SK-N-DZ (cell line): ENCODE measurements at places on chromosomes 13 and 19.
A peak's percentile ranks its signal among the peaks of the same experiment; 100 is the strongest.

DNA sequence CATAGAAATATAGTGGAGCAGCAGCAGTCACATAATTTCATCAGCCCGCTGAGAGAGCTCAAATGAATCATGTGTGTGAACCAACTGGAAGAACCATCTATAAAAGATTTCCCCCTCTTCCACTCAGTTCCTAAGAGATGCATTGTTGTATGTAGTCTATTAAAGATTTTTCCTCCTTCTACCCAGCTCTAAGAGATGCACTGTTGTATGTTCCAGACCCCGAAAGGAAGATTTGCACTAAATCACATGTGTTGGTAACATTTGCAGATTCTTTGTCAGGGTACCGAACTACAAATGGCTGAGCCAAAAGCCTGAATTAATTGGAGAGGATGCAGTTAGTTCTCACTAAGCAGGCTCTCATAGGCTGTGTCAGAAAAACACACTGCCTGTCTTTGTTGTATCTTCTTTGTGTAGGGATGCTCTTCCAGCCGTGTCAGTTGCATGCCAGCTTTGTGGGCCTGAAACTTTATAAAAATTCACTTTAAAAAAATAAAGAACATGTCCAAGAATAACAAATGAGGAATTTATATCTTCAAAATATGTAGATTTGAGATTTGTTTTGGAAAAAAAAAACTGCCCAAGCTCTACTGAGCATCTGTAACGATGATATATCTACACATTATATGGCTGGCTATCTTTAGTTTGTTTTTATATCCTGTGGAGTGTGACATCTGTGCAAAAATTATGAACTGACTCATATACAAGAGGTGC lies 223.1 kb downstream of the MZT1 start:
- DNase-seq: peak; percentile 39

- DNase-seq: peak; percentile 54
Observed at GRCh38 chr19:16901491-16902175, 12.8 kb downstream of the F2RL3 start.

DNA sequence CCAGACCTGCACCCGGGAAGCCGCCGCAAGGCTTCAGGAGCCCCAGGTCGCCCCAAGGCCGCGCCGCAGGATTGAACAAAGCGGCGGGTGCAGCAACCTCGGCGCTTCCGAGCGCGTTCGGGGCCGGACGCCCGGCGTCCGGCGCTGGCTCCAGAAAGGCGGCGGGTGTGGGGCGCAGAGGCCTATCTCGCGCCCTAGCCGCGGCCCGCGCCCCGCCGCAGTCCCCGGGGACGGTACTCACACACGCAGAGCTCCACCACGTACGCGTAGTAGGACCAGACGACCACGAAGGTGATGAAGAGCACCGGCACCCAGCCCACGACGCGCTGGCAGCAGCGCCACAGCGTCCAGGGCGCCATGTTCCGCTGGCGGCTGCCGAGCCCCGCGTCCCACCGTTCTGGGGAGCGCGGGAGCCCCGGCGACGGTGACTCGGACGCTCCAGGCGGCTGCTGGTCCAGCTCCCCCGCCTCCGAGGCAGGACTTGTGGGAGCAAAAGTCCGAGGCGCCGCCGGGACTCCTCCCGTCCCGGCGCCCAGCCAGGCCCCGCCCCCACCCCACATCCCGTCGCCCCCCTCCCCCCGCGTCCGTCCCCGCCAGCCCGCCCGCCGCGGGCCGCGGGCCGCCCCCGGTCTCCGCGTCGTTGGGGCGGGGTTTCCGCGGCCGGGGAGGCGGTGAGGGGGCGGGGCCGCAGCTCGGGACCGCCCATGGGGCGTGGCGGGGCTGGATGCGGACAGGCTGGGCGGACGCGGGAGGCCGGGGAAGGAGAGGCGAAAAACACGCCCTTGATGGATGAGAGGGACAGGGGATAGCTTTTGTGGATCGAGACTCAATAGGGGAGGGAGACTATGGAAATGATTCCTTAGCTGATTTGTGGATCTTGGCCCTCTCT lies at the start of gene ZDHHC20:
Gene ZDHHC20, minus strand, starts transcription at position 491 of the 889 bp plus-strand sequence. Its CDS starts 132 bp downstream, at position 359.
- peak; percentile 77 for DNase-seq

DNA sequence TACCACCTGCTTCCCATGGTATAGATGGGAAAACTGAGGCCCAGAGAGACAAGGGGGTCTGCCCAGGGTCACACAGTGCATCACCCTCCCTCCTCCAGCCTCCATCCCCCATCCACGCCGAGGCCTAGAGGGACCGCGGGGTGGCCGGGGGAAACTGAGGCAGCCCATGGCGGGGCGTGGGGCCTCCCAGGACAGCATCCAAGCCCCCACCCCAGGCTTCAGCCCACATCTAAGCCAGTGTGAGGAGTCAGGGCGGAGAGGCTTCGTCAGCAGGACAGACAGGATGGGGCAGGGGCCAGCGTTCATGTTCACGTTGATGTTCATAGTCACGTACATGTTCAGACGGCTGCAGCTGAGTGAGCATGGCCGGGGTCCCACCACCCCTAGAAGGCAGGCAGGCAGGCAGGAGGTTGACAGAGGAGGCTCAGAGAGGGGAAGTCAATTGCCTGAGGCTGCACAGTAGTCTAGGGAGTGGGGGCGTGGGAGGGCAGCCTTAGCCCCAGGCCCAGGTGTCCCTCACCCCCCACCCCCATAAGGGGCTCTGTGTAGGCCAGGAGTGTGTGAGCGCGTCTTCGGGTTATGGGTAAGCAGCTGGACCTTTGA lies 23.3 kb downstream of the SMIM24 start:
- no peak for DNase-seq

DNA sequence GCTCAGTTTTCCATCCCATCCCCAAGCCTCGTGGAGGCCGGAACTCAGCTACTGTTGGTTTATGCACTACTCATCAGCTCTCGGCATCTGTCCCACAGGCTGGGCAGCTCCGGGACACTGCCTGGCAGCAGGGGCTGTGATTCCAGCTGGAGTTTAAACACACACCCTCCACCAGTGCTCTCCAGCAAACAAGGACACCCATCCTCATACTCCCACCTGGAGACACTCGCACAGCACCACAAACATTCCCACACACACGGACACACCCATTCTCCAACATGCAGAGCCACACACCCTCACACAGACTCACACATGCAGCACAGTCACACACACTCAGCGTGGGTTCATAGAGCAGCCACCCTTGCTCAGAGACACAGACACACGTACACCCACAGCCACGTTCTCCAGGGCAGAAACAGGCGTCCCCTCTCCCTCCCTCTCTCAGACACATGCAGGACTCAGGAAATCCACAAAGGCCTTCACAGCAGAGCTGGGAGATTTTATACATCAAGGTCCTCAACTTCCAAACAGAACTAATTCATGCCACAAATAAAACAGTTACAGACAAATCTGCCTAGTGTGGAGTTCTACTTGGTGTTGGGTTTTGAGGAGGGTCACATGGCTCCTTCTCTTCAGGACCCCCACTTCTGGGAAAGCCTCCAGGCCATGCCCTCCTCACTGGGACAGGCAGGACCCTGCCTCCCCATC lies 785.4 kb downstream of the UQCRFS1 start:
- DNase-seq: no peak

- DNase-seq: no peak
Observed at GRCh38 chr13:27138457-27139093, 33.0 kb downstream of the USP12 start.

DNA sequence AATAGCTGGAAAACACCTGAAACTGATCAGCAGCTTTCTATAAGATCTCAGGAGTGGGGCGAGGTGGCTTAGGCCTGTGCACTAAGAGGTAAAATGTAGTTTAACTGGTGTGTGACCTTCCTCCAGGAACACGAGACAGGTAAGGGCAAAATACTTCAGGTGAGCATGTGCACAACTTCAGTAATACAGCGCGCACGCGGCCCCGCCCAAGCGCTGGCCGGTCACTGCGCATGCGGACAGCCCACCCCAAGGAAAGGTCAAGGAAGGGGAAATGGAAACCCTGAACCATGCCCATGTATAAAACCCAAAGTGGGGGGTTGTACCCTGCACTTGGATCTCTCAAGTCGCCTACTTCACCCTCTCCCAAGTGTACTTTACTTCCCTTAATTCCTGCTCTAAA lies 49.4 kb upstream of the ARHGEF7 start:
- DNase-seq: no peak

DNA sequence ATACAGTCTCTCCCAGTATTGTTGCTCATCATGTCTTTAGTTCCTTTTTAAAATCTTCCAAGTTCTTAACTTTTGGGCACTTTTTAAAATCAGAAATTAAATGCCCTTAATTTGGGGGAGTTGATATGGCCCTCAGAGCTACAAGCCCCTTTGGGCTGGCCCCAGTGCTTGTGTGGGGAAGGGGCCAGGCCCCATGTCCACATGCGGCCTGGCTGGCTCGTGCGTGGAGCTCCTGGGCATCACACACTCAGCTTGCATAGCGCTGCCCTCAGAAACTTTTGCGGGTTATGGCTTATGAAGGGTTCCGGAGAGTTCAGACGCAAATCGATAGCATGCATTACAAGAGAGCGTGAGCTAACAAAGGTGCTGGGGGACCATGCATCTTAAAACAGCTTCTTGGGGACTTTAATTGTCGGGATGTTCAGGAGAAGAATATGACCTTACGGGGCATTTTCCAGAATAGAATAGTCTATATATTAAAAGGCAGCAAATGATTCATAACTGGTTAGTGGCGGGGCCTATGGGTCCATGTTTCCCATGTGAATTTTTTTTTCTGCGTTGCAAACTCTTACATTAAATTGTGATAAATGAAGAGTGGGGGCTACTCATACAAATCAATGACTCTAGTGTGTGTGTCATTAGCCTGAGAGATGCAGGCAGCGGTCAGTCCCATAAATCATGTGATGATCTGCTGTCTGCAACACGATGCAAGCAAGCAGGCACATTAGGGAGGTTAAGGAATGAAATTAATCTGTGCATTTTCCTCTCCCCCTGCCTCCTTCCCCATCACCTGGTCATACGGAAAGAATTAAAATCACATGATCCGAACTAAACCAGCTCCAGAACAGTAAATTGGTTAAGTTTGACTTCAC lies 185.8 kb upstream of the TSHZ3 start:
- no peak for DNase-seq

- DNase-seq: no peak
Observed at GRCh38 chr13:83221256-83221655, 661.0 kb downstream of the SLITRK1 start.

DNA sequence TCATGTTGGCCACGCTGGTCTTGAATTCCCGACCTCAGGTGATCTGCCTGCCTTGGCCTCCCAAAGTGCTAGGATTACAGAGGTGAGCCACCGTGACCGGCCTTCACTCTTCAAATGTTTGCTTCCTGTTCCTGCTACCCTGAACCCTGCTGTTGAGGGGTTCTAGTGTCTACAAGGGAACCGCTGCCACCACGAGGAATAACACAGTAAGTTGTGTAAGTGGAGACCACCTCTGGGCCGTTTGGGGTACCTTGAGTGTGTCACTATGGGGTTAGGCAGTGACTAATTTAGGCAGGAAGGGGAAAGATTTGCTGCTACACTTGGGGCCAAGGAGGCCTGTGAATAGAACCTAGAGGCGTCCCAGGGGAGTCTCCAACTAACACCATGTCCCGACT lies 2.2 kb upstream of the MYADM start:
- DNase-seq: no peak

DNA sequence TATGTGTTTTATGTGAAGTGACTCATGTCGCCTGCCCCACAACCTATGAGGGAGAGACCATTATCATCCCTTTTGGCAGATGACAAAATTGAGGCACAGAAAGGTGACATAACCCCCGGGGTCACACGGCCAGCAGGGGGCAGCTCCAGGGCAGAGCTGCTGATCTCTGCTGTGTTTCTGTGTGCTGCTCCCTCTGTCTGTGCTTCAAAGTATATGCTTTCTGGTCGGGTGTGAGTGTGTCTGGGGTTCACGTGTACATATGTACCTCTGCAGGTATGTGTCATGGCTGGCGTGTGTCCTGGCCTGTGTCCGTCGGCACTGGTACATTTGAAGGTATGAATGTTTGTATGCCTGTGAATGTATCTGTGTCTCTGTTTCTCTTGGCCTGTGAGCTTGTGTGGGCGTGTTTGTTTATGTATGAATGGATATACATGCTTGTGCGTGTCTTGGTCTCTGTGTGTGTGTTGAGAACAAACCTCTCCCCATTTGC lies 7.1 kb downstream of the LIPE start:
- peak; percentile 49 for DNase-seq

- peak; percentile 66 for DNase-seq
Observed at GRCh38 chr19:6271721-6272410, 7.9 kb downstream of the MLLT1 start.

DNA sequence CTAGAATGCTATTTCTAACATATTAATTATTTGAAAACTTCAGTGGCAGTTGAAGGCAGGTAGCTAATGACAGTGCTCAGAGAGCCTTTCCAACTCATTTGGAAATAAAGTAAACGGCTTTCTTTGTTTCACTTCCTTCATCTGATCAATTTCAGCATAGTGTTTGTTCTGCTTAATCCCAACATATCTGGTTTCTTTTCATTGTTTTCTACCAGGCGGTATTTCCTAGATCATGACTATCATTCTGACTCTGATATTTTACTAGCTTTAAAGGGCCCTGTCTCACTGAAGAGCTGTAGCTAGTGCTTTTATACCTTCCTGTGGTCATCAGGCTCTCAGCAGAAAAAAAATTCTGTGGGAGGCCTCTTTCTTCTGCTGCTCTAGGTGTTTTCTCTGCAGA lies 178.6 kb downstream of the RBM26 start:
- DNase-seq: no peak

DNA sequence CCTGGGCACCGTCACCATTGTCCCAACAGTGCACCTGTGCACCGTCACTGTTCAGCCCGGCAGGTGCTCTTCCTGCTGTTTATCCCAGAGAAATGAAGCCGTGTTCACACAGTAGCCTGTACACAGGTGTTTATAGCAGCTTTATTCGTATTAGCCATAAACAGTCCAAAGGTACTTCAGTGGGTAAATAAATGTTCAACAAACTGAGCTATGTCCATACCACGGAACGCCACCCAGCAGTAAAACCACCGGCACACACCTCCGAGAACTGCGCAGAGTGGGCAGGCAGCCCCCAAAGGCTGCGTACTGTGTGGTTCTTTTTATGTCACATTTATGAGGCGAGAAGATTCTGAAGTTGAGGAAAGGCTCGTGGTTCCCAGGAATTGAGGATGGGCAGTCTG lies 44.9 kb upstream of the DCUN1D2 start:
- DNase-seq: no peak

GRCh38 chr19:18424890-18425514 lies 5.8 kb downstream of the SSBP4 start:
- DNase-seq: no peak
